ENCODE measurements at places on chromosomes 6 and 20.
A peak's percentile ranks its signal among the peaks of the same experiment; 100 is the strongest.

- H3K27me3 ChIP-seq: no peaks in the 10 kb centered on the region
- H3K36me3 ChIP-seq: peaks cover 40% of the 10 kb centered on the region
- H3K4me1 ChIP-seq: peaks cover 23% of the 10 kb centered on the region
- no peak overlapping the region for H3K27ac ChIP-seq
These were observed 79.0 kb downstream of the MAN1A1 start for GRCh38 chr6:119270545-119270944.

- no peak overlapping the region for H3K27ac ChIP-seq
- H3K36me3 ChIP-seq: no peaks in the 10 kb centered on the region
- H3K27me3 ChIP-seq: peaks cover 31% of the 10 kb centered on the region
- no peaks in the 10 kb centered on the region for H3K4me1 ChIP-seq
These were observed 14.8 kb downstream of the AKAP12 start for GRCh38 chr6:151254451-151255081.

- no peaks in the 10 kb centered on the region for H3K36me3 ChIP-seq
- no peak overlapping the region for H3K27ac ChIP-seq
- H3K4me3 ChIP-seq: no peak overlapping the region
- H3K4me1 ChIP-seq: peaks cover 15% of the 10 kb centered on the region
- peaks cover 48% of the 10 kb centered on the region for H3K27me3 ChIP-seq
- DNase-seq: no peak
These were observed 93.5 kb downstream of the ADGRG6 start for GRCh38 chr6:142395266-142395665.

DNA sequence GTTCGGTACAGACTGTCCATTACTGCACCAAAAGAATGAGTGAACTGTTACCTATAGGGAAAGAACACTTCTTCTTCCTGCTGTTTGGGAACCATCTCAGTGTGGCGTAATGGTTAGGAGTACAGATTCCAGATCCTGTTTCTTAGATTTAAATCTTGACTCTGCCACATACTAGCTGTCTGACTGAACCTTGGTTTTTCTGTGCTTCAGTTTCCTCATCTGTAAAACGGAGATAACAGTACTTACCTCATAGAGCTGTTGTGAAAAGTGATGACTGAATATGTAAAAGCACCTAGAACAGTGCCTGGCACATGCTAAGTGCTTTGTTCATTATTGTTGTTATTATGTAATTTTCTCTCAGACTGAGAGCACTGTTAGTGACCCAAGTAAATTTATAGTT lies 39.8 kb downstream of the STX11 start:
- DNase-seq: no peak
- peaks cover 51% of the 10 kb centered on the region for H3K36me3 ChIP-seq
- no peaks in the 10 kb centered on the region for H3K27me3 ChIP-seq
- H3K27ac ChIP-seq: no peak overlapping the region
- H3K4me1 ChIP-seq: no peaks in the 10 kb centered on the region

DNA sequence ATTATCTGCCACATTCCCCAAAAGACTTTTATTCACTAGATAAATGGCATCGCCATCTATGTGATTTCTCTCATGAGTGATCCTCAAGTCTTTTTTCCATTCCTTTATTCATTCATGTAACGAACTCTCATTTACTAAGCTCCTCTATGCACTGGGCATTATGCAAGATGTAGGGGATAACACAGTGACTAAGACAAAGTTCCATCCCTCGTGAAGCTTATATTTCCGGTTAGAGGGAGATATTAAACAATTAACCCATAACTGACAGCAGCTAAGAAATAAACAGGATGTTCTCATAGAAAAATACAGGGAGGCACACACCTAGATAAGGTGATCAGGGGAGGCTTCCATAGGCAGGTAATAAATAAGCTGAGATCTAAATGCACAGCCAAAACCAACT lies 17.2 kb upstream of the PREX1 start:
- no peaks in the 10 kb centered on the region for H3K36me3 ChIP-seq
- no peak overlapping the region for H3K4me3 ChIP-seq
- H3K4me1 ChIP-seq: peaks cover 6% of the 10 kb centered on the region
- DNase-seq: no peak
- H3K27ac ChIP-seq: no peak overlapping the region
- peaks cover 7% of the 10 kb centered on the region for H3K27me3 ChIP-seq

DNA sequence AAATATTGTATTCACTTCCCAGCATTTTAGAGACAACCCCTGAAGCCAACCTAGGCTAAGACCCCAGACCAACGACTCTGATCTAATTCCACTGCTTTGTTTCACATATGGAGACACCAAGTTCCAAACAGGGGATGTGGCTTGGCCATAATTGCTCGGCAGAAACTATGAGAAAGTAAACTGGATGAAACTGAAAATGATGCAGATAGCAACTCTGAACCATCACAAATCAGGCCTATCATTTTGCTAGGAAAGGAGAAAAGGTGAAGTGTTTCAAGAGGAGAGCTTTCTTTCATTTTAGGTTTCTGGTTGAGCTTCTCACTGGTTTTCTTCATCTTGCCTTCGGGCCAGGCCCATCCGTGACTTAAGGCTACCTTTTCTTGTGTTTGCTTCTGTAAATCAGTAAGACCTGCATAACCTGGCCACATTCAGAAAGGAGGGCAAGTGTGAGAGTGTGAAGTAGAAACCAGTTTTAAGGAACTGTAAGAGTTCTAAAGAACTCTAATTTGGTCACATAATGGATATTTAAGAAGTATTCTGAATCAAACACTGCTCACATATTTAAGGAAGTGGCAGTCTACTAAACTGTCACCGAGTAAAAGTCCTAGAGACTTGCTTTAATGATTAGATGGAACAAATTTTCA lies 105.8 kb downstream of the BACH2 start:
- H3K36me3 ChIP-seq: peaks cover 4% of the 10 kb centered on the region
- peaks cover 9% of the 10 kb centered on the region for H3K27me3 ChIP-seq
- DNase-seq: no peak
- H3K27ac ChIP-seq: no peak overlapping the region
- H3K4me3 ChIP-seq: no peak overlapping the region

- no peak overlapping the region for H3K27ac ChIP-seq
- no peak for DNase-seq
- H3K36me3 ChIP-seq: no peaks in the 10 kb centered on the region
These were observed 27.8 kb downstream of the TNXB start for GRCh38 chr6:32081168-32081990.

GRCh38 chr6:134198093-134198492 lies 119.8 kb downstream of the SGK1 start:
- no peaks in the 10 kb centered on the region for H3K27me3 ChIP-seq
- no peak overlapping the region for H3K4me3 ChIP-seq
- no peak for DNase-seq

DNA sequence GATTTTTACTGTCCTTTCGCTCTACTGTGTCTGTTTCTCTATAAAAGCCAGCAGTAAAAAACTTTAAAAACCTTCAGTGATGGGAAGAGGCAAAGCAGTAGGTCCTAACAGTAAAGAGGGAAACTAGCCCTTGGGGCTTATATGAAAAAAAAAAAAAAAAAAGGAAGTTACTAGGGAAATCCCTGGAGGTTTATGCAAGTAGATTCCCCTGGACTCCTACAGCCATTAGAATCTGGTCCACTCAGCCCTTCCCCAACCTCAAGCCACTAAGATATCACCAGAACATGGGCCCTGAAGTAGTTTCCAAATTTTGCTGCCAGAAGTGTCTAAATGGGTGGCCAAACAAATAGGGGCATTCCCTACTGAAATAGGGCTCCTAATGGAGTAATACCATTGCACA lies 70.5 kb upstream of the HINT3 start:
- no peak overlapping the region for H3K27ac ChIP-seq
- H3K27me3 ChIP-seq: no peaks in the 10 kb centered on the region
- DNase-seq: no peak
- no peak overlapping the region for H3K4me3 ChIP-seq

GRCh38 chr6:76166874-76167273 lies 94.4 kb upstream of the IMPG1 start:
- H3K36me3 ChIP-seq: no peaks in the 10 kb centered on the region
- no peaks in the 10 kb centered on the region for H3K27me3 ChIP-seq
- no peak overlapping the region for H3K27ac ChIP-seq
- no peaks in the 10 kb centered on the region for H3K4me1 ChIP-seq

DNA sequence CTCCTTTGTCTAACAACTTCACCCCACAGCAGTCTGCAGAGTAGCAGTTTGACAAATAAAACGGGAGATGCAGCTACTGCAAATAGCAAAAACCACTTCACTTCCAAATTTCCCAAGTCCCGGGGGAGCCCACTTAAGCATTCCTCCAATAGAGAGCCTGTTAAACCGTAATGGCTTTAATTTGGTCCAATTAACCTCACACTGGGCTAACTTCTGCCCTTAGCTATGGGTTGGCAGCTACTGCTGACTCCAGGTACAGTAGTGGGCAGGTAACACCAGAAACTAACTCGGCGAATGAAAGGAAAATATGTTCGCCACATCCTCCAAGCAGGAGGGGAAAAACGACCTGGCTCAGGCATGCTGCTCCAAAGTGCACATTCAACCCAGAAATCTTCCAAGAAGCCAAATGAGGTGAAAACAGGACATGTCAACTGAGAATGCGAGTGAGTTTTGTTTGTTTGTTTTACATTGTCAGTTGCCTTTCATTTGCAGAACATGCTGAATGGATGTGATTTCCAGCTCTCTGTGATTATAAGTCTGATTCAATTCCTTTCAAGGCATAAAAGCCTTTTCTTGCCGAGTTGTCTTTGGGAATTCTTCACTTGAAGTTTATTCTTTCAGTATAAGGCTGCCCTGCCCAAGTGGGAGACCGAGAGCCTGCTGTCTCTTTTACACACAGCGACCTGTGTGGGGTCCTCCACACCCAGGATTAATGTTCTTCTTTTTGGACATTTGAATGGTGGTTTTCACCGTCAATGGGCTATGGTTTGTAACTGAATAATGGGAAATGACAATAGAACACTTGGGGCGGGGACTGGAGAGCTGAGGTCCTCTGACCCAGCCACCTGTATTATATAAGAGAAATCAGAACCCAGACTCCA lies 117.3 kb upstream of the ARMC2 start:
- no peaks in the 10 kb centered on the region for H3K36me3 ChIP-seq
- no peak overlapping the region for H3K4me3 ChIP-seq
- no peaks in the 10 kb centered on the region for H3K4me1 ChIP-seq
- DNase-seq: no peak

DNA sequence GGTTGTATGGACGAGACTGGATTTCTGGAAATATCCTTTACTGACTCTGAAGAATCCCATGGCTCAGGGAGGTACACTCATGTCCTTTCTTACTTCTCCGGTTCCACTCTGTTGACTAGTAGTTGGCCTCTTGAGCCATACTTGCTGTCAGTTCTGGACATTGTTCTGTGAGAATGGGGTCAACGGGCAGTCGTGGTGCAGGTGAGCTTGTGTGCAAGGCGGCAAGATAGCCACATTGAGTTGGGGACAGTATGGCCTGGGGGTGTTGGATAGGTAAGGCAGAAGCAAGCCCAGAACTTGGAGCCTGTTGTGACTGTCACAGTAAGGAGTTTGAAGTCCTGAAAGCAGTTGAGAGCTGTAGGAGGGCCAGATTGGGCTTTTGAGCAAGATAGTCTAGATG lies 13.5 kb upstream of the SLC22A1 start:
- H3K27ac ChIP-seq: peak overlapping the region; percentile 52
- no peaks in the 10 kb centered on the region for H3K27me3 ChIP-seq
- peaks cover 47% of the 10 kb centered on the region for H3K36me3 ChIP-seq
- no peak overlapping the region for H3K4me3 ChIP-seq

GRCh38 chr6:53461696-53462095 lies 83.2 kb downstream of the GCLC start:
- H3K27ac ChIP-seq: no peak overlapping the region
- H3K36me3 ChIP-seq: no peaks in the 10 kb centered on the region
- H3K4me3 ChIP-seq: no peak overlapping the region
- DNase-seq: no peak
- no peaks in the 10 kb centered on the region for H3K4me1 ChIP-seq

GRCh38 chr6:169439710-169440109 lies 186.1 kb upstream of the THBS2 start:
- no peak overlapping the region for H3K4me3 ChIP-seq
- H3K27ac ChIP-seq: no peak overlapping the region
- no peak for DNase-seq
- H3K36me3 ChIP-seq: no peaks in the 10 kb centered on the region

GRCh38 chr6:170429450-170429849 lies 122.9 kb downstream of the FAM120B start:
- no peak overlapping the region for H3K4me3 ChIP-seq
- H3K36me3 ChIP-seq: no peaks in the 10 kb centered on the region
- H3K27me3 ChIP-seq: peaks cover 34% of the 10 kb centered on the region
- H3K27ac ChIP-seq: no peak overlapping the region
- DNase-seq: no peak

GRCh38 chr6:71028877-71029252 lies 72.0 kb upstream of the B3GAT2 start:
- DNase-seq: no peak
- no peak overlapping the region for H3K27ac ChIP-seq
- H3K36me3 ChIP-seq: no peaks in the 10 kb centered on the region
- no peak overlapping the region for H3K4me3 ChIP-seq
- H3K27me3 ChIP-seq: peaks cover 4% of the 10 kb centered on the region

- H3K27ac ChIP-seq: no peak overlapping the region
- H3K36me3 ChIP-seq: no peaks in the 10 kb centered on the region
- DNase-seq: no peak
- peaks cover 4% of the 10 kb centered on the region for H3K27me3 ChIP-seq
- H3K4me1 ChIP-seq: peaks cover 7% of the 10 kb centered on the region
These were observed 27.5 kb downstream of the BNIP5 start for GRCh38 chr6:36309203-36309602.

GRCh38 chr6:13413900-13414555 lies 73.4 kb downstream of the GFOD1 start:
- no peaks in the 10 kb centered on the region for H3K36me3 ChIP-seq
- no peaks in the 10 kb centered on the region for H3K4me1 ChIP-seq
- no peaks in the 10 kb centered on the region for H3K27me3 ChIP-seq
- no peak for DNase-seq

DNA sequence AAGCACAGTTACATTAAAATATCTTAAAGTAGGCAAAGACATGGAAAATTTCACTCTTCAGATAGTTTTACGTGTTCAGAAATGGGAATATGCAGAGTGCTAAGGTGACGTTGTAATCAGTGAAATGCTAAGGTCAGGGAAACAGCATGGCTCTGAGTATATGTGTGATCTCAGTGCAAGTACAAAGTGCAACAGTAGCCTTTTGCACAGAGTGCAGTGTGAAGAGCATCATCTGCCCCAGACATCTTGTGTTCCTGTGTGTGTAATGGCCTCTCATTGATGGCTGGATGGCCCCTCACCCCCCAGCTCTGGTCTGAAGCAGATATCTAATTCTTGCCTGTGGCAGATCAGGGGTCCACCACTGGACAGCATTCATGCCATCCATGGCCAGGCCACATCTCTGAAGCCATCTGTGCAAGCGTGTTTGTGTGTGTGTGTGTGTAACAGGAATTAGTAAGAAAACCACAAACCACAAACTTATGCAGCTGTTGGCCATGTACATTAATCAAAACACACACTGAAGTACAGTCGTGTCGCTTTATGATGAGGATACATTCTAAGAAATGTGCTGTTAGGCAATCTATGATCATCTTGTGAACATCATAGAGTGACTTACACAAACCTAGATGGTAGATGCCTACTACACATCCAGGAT lies 165.1 kb downstream of the RALGAPA2 start:
- peaks cover 3% of the 10 kb centered on the region for H3K36me3 ChIP-seq
- H3K4me1 ChIP-seq: peaks cover 14% of the 10 kb centered on the region
- H3K27ac ChIP-seq: no peak overlapping the region
- H3K27me3 ChIP-seq: no peaks in the 10 kb centered on the region

All from activated CD4-positive, alpha-beta memory T cell treated with anti-CD3 and anti-CD28 coated beads, Interleukin-2, amount 10 ng/mL, durations not matched to agents 7 days and 5 days (primary cell).